Endothelial cell of umbilical vein (primary cell): ENCODE measurements at places on chromosomes 1 and 21. TPM values are rescaled to one million over a fixed set of nuclear protein-coding genes. Genes with fewer than 3 reads are reported as not detected.

Gene PLXNA2
- 229 and 302 TPM in 2 replicates for total RNA-seq

Gene CD101
- total RNA-seq: 0.30 and 0.97 TPM in 2 replicates

Gene SYPL2
- total RNA-seq: not detected in 2 replicates

Gene PPM1J
- 1.7 and 2.4 TPM in 2 replicates for total RNA-seq

DNA sequence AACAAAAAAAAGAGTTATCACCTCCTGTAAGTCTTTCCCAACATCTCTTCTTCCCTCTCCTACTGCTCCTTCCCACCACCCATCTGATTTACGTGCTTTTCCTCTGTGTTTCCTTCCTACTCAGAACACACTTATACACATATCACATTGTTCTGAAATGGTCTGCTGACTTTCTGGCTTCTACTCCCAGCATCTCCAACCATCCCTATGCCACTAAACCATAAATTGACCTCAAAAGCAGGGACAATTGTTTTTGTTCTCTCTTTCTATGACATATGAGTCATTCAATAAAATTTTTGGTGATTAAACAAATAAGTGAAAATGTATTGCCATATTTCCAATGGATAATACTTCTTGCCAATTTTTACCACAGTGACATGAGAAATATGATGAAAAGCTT lies 8.2 kb downstream of the GOLPH3L start:
- peak; percentile 73 for DNase-seq

- DNase-seq: no peak
These were observed 33.3 kb downstream of the TMEM51 start for GRCh38 chr1:15186846-15187151.

DNA sequence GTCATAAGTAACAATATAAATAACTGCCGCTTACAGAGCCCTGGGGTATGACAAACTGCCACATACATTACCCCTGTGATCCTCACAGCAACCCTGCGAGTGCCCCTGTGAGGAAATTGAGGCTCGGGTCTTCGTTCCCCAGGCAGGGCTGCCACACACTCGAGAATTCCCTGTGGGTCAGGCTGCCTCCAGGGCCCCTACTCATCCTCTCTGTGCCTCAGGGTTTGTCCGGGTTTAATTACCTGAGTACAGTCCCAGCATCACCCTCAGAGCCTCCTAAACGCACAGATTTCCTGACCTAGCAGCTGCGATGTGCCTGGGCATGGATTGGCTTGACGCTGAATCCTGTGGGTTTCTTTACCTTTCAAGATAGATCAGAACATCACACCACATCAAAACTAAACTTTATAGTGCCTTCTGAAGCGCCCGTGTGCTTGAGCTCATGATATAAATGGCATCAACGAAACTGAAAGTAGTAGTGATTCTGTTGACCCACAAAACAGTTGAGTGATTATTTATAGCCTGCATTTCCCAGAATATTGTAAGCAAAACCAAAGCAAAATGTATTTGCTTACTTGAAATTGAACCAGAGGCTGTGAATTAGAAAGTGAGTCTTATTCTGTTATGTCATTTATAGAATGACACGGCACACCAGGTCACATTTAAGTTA lies 14.0 kb downstream of the SLC37A1 start:
- DNase-seq: no peak

DNA sequence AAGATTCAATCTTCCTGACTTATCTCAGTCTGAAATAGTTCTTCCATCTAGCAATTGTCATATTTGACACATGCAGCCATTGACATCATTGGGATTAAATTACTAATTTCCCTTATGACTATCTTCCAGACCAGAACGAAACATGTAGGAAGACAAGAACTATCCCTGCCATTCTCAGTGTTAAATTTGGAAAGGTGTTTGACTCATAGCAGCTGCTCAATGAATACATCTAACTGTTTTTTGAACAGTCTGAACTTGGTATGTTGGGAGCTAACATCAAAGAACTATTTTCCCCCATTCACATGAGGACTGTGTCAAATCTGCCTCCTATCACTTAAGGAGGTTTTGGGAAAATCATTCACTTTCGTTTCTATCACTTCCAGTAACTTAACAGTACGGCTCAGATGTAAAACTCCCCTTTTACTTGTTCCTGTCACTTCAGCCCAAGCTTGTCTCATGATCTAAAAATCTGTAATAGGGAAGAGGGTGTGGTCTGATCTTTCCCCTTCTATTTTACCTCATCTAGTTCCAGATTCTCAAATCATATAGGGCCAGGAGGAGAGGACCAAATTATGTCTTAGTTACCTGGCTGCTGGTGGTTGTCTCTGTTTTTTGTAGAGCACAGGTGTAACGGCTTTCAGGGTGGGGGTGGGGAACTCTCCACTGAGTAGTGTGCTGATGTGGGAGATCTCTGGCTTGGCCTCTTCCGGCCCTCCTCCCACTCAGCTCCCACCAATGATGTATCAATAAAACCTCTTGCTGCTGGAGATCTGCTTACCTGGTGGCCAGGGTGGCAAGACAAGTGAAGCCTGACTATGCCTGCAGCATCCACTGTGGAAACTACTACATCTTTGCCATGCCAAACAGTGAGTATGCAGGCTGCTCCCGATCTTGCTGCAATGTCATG lies 26.2 kb upstream of the SLAMF1 start:
- DNase-seq: no peak

DNA sequence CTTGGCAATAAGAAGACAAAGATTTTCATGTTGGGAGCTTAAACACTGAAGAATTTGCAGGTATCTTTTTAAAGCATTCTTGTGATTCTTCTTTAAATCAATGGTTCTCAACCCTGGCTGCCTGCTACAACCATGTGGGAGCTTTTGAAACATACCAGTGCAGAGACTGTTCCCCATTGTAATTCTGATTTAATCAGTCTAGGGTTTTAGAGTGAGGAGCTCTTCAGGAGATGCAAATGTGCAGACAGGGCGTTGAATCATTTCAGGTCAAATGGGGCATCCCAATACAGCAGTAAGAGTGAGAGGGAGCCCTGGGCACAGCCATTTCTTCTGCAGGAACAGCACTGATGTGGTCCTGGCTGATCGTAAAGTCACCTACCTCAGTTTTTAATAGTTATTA lies 24.3 kb downstream of the KCNJ6 start:
- no peak for DNase-seq

GRCh38 chr1:203711251-203712007 lies 53.6 kb upstream of the LAX1 start:
- DNase-seq: no peak

- no peak for DNase-seq
These were observed 12.7 kb upstream of the IFNGR2 start for GRCh38 chr21:33390479-33390878.

GRCh38 chr1:89114662-89115061 lies 11.3 kb downstream of the GBP2 start:
- DNase-seq: no peak

DNA sequence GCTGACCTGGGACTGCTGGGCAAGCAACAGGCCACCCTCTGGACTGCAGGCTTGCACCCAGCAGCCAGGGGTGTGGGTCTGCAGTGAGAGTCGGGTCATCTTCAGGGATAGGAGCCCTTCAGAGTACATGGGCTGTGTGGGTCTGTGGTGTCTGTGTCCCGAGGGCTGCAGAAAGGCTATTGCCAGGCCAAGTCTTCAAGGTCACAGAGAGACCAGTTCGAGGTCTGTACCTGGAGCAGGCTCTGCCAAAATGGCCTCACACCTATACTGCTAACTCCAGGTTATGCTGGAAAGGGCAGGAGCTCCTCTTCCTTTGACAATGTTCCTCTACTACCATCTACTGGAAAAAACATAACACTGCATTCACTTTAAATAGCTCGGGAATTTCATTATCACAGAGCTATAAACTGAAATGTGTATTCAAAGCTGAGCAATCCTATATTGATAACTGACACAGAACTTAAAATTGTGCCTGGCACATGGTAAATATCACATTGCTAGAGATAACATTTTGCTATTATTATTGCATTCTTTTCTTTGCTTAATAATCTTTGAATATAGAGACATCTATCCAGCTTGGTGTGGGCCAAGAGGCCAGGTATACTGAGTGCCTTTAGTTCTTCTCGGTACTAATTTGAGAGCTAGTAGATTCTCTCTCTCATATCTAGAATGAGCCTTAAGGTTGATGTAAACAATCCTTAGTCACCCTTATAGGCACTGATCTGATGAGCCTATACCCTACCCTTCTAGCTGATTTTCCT lies 6.9 kb upstream of the DNAH14 start:
- peak; percentile 24 for DNase-seq

DNA sequence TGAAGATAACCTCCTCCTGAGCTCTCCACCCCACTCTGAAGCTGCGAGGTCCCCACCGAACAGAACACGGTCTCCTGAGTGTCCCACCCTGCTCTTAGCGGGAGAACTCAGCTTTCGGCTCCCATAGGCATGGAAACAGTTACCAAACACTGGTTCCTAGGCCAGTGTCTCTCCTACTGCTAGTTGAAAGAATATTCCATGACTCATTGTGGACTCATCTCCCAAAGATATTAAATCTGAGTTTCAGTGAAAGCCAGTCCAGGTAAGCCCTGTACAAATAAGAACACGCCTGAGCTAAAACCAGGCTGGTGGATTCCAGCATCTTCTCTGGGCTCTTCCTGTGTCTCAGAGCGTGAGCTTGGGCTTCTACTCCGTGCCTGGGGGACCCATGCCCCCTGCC lies 107.5 kb upstream of the CLDN14 start:
- DNase-seq: no peak

GRCh38 chr1:64898107-64898861 lies 68.1 kb downstream of the JAK1 start:
- DNase-seq: peak; percentile 98

- DNase-seq: no peak
These were observed 394.8 kb downstream of the PRDM2 start for GRCh38 chr1:14094611-14095400.

DNA sequence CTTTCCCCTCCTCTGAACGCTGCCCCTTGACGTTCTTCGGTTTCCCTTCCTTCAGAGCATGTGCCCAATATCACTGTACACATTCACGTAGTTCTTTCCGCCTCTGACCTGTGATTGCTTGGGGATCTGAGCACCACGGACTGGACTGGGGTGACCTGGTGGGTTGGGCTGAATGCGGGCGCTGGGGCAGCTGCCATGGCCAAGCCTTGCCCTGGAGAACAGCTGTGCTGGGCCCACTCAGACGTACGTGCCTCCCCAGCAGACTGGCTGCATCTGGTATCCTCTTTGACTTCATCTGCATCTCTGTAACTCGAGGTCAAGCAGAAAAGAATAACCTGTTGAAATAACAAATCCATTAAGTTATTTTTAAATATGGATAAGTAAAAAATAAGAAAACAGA lies 35.1 kb upstream of the DISC1 start:
- no peak for DNase-seq

DNA sequence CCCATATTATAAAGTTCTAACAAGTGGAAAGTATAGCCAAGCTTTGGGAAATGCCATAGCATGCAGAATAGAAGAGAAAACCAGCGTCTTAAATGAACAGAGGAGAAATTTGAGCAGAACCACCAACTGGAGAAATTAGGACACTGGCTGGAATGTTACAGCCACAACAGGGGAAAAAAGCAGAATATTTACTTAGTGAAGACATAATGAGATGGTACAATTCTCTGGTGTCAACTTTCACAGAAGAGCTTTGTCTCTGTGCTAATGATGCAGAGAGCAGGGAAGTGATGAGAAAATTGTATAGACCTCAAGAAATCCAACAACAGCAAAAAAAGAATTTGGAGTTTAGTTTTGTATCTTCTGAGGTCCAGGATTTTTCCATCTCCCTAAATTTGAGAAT lies 249.7 kb downstream of the KIF26B start:
- no peak for DNase-seq

GRCh38 chr1:18989896-18990295 lies 33.4 kb upstream of the IFFO2 start:
- DNase-seq: no peak

DNA sequence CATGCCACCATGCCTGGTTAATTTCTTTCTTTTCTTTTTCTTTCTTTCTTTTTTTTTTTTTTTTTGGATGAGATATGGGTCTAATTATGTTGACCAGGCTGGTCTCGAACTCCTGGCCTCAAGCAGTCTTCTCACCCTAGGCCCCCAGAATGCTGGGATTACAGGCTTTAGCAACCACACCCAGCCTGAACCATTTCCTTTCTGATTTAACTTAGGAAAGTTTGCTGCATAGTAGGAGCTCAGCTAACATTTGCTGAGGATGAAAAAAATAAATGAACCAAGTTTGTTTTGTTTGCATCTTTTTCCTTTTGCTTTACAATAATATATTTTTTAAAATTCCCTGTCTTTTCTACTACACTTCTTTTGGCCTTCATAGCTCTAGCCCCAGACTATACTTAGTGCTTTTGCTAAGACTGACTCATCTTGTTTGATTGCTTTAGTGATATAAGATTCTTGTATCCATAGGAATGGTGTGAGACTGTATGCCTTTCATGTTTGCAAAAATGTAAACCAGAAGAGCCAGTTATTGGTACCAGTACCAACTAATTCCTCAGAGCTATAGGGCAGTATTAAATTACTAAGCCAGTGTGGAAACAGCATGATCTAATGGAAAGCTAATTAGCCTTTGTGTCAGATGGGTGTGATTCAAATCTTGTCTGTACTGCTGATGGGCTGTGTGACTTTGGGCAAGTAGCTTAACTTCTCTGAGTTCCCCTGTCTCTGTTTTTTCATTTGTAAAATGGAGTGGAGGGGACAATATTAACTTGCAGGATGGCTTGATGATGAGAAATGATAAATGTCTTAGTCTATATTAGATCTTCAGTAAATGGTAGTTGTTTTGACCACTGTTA lies 66.9 kb downstream of the NFIA start:
- DNase-seq: no peak

DNA sequence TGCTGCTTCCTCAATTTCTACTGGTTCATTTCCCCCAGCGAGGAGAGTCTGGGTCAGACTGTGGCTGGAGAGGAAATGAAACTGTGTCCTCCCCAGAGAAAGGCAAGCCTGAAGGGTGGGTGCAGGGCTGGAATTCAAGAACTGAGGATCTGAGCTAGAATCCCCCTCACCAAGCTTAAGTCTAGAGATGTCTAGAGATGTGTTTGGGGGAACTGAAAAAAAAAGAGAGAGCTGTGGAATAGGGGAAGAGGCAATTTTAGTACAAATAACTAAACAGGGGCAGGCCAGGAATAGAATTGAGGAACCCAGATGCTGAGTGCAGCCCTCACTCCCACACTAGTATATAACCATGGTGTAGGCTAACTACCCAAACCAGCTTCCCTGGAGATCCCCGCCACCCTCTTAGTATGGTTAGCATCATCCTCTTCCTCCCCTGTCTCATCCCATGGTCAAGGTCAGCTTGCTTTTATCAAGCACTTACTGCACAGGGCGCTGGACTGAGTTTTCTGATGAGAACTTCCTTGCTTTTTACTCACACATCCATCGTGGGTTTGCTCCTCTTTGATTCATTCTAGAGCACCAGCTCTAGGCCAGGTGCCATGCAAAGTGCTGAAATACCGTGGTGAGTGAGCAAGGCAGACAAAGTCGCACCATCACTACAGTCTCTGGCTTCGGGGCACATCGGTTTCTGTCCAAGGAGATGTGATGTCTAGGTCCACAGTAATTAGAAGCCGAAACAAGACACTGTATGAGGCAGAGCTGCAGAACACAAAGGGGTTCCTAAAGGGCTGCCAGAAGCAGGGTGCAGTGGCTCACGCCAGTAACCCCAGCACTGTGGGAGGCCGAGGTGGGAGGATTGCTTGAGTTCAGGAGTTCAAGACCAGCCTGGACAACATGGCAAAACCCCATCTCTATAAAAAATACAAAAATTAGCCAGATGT lies 112.9 kb upstream of the IPO9 start:
- no peak for DNase-seq
